AG09319 (cell line): ENCODE measurements at places on chromosomes 7 and 10.

- DNase-seq = peak; percentile 10
These were observed 142.1 kb downstream of the PHTF2 start for GRCh38 chr7:77940647-77941046.

GRCh38 chr10:5663692-5664427 is 2.5 kb downstream of the ASB13 start:
- no peak for DNase-seq

DNA sequence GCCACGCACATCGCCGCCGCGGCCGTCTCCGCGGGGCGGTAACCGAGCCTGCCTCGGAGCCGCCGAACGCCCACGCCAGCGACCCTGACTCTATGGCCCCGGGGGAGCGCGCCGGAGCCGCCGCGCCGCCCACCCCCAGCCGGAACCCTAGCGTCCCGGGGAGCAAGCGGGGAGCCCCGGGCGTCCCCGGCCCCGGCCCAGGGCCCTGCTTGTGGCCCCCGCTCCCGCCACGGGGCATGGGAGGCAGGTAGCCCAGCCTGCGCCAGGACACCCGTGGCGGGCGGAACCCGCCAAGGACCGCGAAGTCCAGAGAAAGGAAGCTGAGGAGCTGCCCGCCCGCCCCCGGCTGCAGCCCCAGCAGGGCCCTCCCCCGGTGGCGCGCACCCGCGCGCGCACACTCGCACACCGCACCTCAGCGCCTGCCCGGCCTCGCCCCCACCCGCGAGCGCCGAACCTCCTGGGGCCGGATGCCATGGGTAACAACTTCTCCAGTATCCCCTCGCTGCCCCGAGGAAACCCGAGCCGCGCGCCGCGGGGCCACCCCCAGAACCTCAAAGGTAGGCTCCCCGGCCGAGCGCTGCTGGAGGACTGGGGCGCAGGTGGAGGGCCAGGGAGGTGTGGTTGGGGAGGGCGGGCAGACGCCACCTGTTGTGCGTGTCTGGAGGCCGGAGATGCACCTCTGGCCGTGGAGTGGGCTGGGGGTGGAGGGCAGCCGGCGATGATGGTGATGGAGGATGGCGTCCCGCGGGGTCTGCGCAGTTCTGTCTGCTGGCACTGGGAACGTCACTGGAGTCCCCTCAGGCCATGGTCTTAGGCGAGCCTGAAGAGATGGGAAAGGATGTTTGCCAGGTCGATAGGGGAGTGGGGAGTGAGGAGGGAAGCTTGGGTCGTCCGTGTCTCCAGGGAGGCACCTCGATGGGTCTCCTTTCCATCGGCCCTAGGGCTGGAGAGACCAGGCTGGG is 692 bp downstream of the NEURL1 start:
- DNase-seq = no peak

DNA sequence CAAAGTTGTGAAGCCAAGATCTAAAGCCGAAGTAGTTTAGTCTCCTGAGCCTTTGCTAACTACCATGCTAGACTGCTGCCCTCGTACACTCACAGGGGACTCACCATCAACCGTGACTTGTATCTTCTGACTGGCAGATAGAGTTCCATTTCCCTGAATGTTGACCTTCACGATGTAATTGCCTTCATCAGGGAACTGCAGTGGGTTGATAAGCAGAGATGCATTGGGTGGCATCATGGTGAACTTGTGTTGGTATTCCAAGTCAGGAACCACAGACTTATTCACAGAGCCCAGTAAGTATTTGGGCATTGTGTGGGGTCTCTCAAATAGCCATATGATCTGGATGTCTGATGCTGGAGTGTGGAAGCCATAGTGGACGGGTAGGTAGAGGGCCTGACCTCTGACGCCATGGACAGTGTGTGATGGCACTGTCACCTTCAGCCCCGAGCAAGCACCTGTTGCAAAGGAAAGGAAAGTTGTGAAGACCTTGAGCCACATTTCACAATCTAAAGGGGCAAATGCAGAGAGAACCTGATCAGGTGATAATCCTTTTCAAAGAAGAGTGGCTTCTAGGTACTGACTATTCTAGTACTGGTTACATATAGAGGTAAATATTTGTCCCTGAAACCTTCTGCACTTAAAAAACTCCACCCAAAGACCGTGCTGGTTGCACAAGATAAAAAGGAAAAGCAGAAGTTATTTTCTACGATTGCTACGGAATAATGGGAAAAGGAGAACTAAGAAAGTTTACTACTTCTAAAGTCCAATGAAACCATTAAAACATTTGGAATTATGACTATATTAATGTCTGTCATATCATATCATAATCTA is 7.1 kb downstream of the HEPACAM2 start:
- no peak for DNase-seq
